ENCODE measurements at places on chromosomes 5 and 9.

DNA sequence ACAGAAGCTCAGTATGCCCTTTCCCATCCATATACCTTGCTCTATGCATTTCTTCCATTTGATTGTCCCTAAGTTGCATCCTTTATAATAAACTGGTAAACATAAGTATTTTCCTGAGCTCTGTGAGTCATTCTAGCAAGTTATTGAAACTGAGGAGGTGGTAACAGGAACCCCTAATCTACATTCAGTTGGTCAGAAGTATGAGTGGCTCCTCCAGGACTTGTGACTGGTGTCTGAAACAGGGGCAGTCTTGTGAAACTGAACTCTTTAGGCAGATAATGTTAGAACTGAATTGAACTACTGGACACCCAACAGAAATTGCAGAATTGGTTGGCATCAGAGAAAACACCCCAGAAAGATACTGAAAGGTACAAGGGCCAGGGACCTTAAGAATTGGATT lies 133.1 kb upstream of the POU5F2 start:
- DNase-seq, result no peak

DNA sequence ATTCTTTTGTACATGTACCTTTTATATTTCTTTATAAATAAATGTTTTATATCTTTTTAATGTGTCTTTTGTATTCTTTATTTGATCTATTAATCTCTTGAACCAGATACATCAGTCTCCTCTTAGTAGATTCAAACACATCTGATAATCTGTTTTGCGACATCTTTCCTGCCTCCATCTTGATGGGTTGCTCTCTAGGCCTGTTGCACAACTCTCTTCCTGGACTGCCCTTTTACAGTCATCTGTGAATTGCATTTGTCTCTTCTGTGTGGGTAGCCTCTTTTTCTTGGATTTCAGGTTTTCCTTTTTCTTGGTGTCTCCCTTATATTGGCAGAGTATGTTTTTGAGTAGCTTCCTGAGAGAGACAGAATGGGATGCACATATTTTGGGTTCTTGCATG lies 6.2 kb downstream of the ZFYVE16 start:
- no peak for DNase-seq

DNA sequence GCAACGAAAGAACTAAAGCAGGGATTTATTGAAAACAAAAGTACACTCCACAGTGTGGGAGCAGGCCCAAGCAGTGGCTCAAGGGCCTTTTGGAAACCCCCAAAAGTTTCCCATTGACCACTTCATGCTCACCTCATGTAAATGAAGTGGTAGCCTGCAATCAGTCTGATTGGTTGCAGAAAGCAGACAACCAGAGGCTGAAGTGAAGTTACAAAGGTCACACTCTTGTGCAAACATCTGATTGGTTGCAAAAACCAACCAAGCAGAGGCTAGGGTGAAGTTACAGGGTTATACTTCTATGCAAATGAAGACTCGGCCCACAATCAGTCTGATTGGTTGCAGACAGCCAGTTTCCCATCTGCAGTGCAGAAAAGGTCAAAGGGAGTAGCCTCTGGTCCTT lies 258.0 kb downstream of the YTHDC2 start:
- no peak for DNase-seq

DNA sequence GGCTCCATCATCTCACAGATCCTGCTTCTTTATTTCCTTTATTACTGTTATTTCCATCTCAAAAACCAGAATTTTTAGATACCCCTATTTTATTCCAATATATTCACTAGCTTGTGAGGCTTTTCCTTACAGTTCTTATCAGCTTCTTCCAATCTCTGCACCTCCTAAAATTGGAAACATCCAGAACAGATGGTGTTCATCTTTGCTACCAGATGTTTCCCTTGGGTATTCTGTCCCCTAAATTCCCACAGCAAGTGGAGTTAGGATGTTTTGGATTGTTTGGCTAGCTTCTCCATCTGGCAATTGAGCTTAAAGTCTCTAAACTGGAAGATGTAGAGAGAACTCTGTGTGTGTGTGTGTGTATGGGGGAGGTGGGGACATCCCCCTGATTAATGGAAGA lies 580.4 kb downstream of the DTWD2 start:
- DNase-seq, result no peak

DNA sequence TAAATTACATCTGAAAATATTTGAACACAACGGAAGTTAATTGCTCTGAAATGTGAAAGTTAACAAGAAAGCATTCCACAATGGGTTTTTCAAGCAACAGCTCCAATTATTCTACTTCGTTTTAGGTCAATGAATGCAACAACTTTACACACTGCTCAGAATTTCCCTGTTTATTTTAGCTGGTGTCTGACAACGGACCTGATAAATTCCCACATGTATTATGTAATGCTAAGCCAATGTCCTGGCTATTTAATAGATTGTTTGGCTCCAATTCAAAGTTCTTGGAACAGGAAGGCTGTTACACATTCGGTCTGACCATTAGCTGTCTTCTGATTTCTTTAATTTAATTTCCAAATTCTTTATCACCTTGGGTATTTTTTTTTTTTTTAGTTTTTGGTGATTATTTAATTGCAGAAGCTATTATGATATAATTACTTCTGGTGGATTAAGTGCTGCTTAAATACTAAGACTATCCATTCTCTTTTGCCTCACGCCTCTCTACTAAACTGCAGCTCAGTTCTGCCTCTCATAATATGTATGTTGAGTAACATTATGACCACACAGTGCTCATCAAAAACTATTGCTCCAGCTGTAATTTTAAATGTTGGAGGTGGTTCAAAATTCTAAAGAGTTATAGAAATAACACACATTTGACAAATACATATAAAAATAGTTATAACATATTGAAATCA lies 57.9 kb downstream of the MEF2C start:
- DNase-seq, result no peak

DNA sequence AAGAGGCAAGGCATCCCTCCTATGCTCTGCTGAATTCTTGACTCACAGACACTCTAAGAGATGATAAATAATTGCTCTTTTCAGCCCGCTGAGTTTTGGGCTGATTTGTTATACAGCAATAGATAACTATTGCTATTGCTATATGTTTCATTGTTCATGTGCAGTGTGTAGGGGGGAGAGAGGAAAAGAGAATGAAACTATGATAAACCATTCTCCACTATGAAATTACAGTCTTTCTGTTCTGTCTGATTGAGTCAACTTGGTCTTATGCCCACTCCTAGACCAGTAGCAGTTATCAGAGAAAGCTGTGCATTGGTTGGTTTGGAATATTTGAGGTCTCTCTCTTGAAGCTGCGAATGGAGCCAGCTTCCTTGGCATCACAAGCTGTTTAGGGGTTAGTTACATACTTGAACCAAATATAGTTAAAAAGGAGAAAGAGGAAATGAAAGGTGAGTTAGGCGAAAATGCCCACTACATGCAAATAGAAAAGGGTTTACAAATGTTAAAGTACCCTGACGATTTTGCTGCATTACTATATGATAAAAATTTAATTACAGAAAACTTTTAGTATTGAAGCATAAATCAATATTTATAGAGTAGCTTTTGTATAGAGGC lies 136.3 kb upstream of the ACTBL2 start:
- DNase-seq, result no peak

GRCh38 chr5:117665121-117665520 lies 1090.5 kb upstream of the SEMA6A start:
- DNase-seq, result no peak

DNA sequence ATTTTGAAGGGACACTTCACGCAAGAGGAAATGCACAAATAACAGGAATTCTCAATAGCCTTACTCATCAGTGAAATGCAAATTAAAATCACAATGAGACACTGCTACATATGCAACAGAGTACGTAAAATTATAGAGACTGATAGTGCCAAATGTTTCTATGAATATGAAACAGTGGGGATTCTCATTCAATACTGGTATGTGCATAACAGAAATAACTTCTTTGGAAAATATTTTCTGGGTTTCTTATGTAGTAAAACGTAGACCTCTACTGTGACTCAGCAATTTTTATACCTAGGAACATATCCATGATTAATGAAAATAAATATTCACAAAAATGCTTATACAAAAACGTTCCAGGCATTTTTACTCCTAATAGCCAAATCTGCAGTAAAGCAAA lies 1625.2 kb downstream of the MAT2B start:
- DNase-seq, result no peak

DNA sequence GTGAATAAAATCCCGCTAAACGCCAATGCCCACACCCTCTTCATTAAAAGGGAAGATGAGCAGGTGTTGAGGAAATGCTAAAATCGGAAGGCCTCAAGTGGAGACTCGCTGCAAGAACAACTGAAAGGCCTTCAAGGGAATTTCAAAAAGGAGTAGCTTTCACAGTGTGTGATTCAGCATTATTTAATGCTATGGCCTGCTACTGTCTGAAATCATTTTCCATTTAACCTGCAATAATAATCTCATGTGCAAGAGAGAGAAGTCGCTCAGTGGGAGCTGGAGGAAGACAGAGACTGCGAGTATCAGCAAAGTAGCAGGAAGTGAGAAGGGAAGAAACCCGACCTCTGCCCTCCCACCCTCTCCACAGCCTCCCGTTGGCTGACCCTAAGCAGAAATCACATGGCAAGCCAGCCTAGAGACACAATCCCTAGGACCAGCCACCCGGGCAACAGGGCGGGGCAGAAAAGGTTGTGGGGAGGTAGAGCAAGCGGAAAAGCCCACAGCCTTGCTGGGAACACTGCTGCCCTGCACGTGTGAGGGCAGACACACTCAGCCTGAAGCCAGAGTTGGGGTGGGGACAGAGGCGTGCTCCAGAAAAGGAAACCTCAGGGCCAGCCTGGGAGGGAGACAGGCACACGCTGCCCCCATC lies 39.9 kb upstream of the CTSL start:
- DNase-seq, result no peak

DNA sequence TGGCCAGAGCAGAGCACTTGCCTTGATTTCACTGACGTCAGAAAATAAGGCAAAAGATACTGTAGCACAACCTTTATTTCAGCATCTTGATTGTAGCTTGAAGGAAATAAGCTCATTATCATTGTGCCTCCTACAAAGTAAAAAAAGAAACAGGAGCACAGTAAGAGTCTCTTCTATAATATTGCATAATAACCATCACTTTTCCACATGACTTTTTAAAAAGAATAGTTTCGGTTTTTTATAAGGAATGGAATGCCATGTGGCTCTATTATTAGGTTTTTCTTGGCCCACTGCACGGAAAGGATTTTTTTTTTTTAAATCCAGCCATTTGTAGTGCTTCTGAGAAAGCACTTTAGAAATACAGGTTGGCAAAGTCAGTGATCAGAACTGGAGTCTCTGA lies 655.3 kb downstream of the LRRC70 start:
- no peak for DNase-seq

- peak; percentile 2 for DNase-seq
Measured at GRCh38 chr9:100426530-100427365, at the start of gene MSANTD3. MSANTD3 (plus strand) TSS chr9:100427143; CDS start chr9:100441939, 14,796 bp downstream.

DNA sequence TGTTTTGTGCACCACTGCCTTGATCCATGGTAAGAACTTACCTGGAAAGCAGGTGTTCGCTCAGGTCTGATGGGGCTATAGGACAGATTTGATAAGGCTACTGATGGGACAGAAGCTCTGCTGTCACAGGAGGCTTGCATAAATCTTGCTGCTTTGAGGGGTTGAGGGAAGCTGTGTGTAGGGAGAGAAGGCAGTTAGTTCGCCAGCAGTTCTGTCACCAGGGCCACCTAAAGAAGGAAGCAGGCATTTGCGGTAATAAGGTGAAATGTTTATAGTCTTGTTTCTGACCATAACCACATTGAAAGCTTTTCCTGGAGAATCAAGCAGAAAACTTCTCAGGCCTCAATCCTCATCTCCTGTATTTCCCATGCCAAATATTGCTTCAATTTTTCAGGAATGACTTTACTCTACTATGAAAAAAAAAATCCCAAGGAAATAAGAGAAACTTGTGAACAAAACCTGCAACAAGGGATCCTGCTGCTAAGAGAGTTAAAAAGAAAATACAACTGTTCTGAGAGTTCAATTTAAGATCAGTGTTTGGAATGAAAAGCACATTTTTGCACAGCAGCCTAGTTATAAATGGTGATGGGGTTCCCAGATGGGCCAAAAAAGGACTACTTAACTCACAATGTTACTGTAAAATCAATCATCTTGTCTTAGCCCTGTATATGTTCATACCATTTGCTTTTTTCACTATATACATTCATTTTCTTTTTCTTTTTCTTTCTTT lies 122.0 kb upstream of the RANBP3L start:
- no peak for DNase-seq

GRCh38 chr5:149205625-149206523 lies 64.6 kb downstream of the ABLIM3 start:
- DNase-seq, result no peak

GRCh38 chr5:6722015-6722414 lies 8.8 kb downstream of the TENT4A start:
- DNase-seq, result no peak

- no peak for DNase-seq
Measured at GRCh38 chr5:87278590-87279100, 11.0 kb downstream of the RASA1 start.

- DNase-seq, result no peak
Measured at GRCh38 chr9:14418301-14418940, 104.5 kb upstream of the NFIB start.
